ENCODE measurements at places on chromosomes 3 and 15. TPM values are rescaled to one million over a fixed set of nuclear protein-coding genes. Genes with fewer than 3 reads are reported as not detected.

The PAQR9 gene
- not detected for total RNA-seq

The CFAP20DC gene
- 0.20 TPM for total RNA-seq

The OR5K2 gene
- total RNA-seq: not detected

The CASR gene
- total RNA-seq: 0.03 TPM

The DALRD3 gene
- 15.1 TPM for total RNA-seq

The PLSCR4 gene
- total RNA-seq: not detected

The TMEM115 gene
- 19.0 TPM for total RNA-seq

The SPATA12 gene
- not detected for total RNA-seq

The VPS18 gene
- total RNA-seq: 20.8 TPM

The PLCB2 gene
- total RNA-seq: 222 TPM

DNA sequence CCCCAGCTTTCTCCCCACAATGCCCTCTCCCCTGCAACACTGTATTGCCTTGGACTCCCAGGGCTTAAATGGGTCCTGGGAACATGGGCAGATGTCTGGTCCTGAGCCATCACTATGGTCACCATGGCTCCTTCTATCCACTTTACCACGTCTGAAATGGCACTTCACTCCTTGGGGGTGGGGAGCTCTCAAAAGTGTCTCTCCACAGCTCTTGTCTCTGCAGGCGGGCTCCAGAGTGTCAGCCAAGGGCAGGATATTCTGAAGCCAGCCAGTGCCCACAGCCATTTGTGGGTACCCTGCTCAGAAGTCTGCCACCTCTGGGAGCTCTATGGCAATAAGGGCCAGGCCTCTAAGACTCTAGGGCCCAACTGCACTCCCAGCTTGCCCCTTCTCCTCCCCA lies 163.9 kb downstream of the PPM1L start:
- no peaks in the 10 kb centered on the region for H3K27me3 ChIP-seq
- no peak overlapping the region for H3K27ac ChIP-seq
- no peaks in the 10 kb centered on the region for H3K36me3 ChIP-seq
- DNase-seq: no peak

- H3K36me3 ChIP-seq: no peaks in the 10 kb centered on the region
- DNase-seq: no peak
- no peak overlapping the region for H3K27ac ChIP-seq
- no peaks in the 10 kb centered on the region for H3K4me1 ChIP-seq
- H3K27me3 ChIP-seq: no peaks in the 10 kb centered on the region
Observed at GRCh38 chr3:46856576-46857471, 6.4 kb downstream of the MYL3 start.

- peaks cover 5% of the 10 kb centered on the region for H3K4me1 ChIP-seq
- H3K4me3 ChIP-seq: no peak overlapping the region
Observed at GRCh38 chr3:125381314-125381713, 6.2 kb upstream of the ZNF148 start.

DNA sequence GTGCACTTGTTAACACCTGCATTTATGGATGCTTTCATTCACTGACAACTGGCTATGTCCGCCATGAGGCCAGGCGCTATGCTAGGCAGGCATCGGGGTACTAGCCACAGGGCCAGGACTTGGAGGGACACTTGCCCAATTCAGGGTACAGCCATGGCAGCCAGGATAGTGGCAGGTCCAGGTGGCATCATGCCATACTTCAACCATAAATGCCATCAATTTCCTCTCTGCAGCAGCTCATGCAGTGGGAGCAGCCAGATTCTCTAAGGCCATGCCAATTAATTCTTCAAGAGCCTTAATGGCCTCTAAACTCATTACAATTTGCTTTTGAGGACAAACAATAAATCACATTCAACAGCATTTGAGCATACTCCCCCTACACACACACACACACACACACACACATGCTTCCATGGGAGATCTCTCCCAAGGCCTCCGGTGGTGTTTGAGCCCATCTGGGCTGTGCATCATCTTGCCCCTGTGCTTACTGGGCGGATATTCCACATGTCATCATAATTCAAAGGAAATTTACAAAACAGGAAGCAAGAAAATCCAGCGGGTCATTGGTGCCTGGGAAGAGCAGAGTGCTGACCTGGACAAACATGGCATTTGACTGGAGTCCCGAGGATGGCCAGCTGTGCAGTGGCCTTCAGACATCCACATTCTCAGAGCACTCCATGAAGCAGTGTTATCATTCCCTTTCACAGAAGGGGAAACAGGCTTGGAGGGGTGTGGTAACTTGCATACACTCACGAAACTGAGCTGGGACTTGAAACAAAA lies 109.1 kb downstream of the IQSEC1 start:
- no peak overlapping the region for H3K27ac ChIP-seq
- peaks cover 24% of the 10 kb centered on the region for H3K36me3 ChIP-seq
- no peak for DNase-seq
- H3K4me3 ChIP-seq: no peak overlapping the region
- H3K27me3 ChIP-seq: no peaks in the 10 kb centered on the region

DNA sequence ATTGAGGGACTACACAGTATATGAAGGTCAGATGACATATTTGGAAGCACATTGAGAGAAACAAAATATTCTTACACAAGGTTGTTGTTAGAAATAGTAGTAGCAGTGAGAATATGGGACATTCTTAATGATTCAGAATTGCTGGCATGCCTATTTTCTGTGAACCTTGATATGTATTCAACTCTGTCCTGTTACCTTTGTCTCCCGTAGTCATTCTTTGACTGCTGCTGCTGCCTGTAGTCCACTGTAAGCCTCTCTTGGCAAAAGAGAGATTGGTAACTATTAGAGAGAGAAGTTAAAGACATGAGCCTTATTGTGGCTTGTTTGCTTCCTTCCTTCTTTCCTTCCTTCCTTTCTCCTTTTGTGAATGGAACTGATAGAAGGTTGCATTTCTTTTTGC lies 64.5 kb downstream of the TCF12 start:
- no peak for DNase-seq
- H3K4me3 ChIP-seq: no peak overlapping the region
- H3K4me1 ChIP-seq: no peaks in the 10 kb centered on the region
- no peaks in the 10 kb centered on the region for H3K36me3 ChIP-seq

- H3K4me1 ChIP-seq: no peaks in the 10 kb centered on the region
- H3K27me3 ChIP-seq: no peaks in the 10 kb centered on the region
- no peak for DNase-seq
- H3K27ac ChIP-seq: no peak overlapping the region
- no peaks in the 10 kb centered on the region for H3K36me3 ChIP-seq
Observed at GRCh38 chr3:175836617-175837016, 977.5 kb downstream of the NAALADL2 start.

GRCh38 chr15:66999046-66999968 lies 66.1 kb upstream of the SMAD3 start:
- H3K4me3 ChIP-seq: no peak overlapping the region
- no peaks in the 10 kb centered on the region for H3K27me3 ChIP-seq
- no peak overlapping the region for H3K27ac ChIP-seq
- no peak for DNase-seq
- H3K4me1 ChIP-seq: no peaks in the 10 kb centered on the region

GRCh38 chr3:155211266-155211665 lies 82.2 kb downstream of the STRIT1 start:
- H3K4me3 ChIP-seq: no peak overlapping the region
- no peaks in the 10 kb centered on the region for H3K36me3 ChIP-seq
- no peak overlapping the region for H3K27ac ChIP-seq

GRCh38 chr3:25663869-25664811 lies 567 bp downstream of the TOP2B start:
- no peaks in the 10 kb centered on the region for H3K36me3 ChIP-seq
- peak; percentile 47 for DNase-seq
- H3K27ac ChIP-seq: peak overlapping the region; percentile 93
- H3K27me3 ChIP-seq: no peaks in the 10 kb centered on the region
- H3K4me3 ChIP-seq: peak overlapping the region; percentile 94

- DNase-seq: no peak
- no peaks in the 10 kb centered on the region for H3K36me3 ChIP-seq
- no peaks in the 10 kb centered on the region for H3K4me1 ChIP-seq
Observed at GRCh38 chr15:69885173-69885955, 212.4 kb downstream of the TLE3 start.

DNA sequence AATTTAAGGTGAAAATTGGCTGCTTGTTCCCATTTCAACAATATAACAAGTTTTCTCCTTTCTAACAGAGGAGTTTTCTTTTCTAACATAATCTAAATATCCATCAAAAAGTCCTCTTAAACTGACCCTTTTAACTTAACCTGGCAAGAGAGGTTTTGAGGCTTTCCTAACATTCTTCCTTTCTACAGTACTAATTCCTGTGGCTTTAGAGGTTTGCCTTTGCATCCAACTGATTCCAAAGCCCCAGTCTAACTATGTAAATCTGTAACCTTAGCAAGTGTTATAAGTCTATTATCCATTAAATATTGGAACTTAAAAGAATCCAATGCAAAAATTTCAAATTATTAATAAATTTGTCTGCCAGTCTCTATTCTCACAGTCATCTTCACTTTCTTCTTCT lies 134.1 kb downstream of the ISL2 start:
- no peaks in the 10 kb centered on the region for H3K4me1 ChIP-seq
- H3K27me3 ChIP-seq: no peaks in the 10 kb centered on the region
- DNase-seq: no peak
- H3K27ac ChIP-seq: no peak overlapping the region
- H3K36me3 ChIP-seq: peaks cover 7% of the 10 kb centered on the region

- no peak overlapping the region for H3K4me3 ChIP-seq
- DNase-seq: no peak
- no peaks in the 10 kb centered on the region for H3K27me3 ChIP-seq
- no peaks in the 10 kb centered on the region for H3K4me1 ChIP-seq
- H3K36me3 ChIP-seq: no peaks in the 10 kb centered on the region
Observed at GRCh38 chr3:185406121-185406620, 43.2 kb downstream of the MAP3K13 start.

DNA sequence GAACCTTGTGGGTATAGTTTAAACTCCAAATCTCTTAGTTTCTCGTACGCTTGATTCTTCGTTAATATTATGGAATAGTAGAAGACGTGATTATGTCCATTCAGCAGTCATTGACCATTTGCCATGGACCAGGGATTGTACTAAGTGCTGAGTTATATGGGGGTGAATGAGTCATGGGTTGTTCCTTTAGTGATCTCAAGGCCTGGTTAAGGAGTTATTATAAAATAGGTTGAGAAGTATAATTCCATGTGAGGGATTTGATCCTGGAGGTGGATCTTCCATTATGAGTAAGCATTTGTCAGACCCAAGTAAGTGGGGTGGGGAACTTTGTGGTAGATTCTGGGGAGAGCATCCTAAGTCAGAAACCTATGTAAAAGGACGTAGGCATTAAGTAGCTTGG lies 15.4 kb downstream of the NR2C2 start:
- no peak for DNase-seq
- H3K4me3 ChIP-seq: no peak overlapping the region
- peaks cover 9% of the 10 kb centered on the region for H3K4me1 ChIP-seq
- H3K27me3 ChIP-seq: no peaks in the 10 kb centered on the region

GRCh38 chr15:84666373-84666772 lies 8.4 kb upstream of the NMB start:
- peaks cover 53% of the 10 kb centered on the region for H3K36me3 ChIP-seq
- H3K4me3 ChIP-seq: no peak overlapping the region
- H3K27me3 ChIP-seq: no peaks in the 10 kb centered on the region

DNA sequence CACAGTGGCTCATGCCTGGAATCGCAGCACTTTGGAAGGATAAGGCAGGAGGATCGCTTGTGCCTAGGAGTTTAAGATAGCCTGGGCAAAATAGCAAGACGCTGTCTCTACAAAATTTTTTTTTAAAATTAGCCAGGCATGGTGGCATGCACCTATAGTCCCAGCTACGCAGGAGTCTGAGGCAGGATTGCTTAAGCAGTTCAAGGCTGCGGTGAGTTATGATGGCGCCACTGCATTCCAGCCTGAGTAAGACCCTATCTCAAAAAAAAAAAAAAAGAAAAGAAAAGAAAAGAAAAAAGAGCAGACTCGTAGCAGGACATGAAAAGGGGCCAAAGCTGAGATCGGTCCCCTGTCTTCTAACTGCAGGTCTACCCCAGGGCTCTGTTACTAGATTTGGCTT lies 18.9 kb downstream of the SRGAP3 start:
- no peak for DNase-seq
- H3K4me3 ChIP-seq: no peak overlapping the region
- no peaks in the 10 kb centered on the region for H3K27me3 ChIP-seq
- no peaks in the 10 kb centered on the region for H3K36me3 ChIP-seq
- no peaks in the 10 kb centered on the region for H3K4me1 ChIP-seq

DNA sequence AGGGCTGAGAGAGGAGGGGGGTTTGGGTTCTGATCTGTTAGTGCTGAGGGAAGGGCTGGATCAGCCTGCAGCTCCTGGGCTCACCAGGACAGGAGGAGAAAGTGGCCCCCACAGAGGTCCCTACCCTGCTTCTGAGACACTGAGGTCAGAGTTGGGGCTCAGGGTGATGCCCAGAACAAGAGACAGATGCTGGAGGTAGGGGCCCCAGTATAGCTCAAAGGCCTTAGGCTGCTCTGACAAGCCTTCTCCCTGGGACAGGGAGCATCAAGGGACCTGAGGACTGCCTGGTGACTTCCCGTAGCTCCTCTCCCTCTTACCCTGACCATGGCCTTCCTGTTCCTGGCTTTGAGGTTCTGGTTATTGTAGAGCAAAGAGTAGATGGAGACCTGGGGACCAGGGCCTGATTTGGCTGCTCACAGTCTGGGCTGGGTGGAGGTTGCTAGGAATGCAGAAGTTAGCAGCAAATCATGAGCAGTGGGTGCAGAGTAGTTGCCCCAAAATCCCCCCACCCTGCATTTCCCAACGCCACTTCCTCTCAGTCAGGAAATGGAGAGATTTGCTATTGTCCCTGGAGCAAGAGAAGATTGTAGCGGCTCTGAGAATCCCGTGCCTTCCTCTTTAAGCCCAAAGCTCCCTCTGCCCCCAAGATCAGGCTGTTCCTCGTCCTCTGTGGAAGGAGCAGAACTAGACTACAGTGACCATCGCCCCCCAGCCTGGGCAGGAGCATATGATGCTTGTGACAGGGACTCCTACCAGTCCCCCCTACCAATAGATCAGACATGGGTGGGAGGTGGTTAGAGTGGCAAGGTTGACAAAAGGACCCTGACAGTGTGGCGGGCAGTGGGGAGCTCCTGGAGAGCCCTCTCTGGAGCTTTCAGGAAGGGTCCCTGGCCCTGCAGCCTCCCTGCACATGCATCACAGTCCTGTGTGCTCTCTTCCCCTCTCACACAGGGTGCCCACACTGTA lies 47.4 kb upstream of the SEC22A start:
- H3K4me3 ChIP-seq: no peak overlapping the region
- H3K27me3 ChIP-seq: no peaks in the 10 kb centered on the region
- H3K27ac ChIP-seq: no peak overlapping the region
- peaks cover 2% of the 10 kb centered on the region for H3K4me1 ChIP-seq
- peaks cover 8% of the 10 kb centered on the region for H3K36me3 ChIP-seq

- no peaks in the 10 kb centered on the region for H3K4me1 ChIP-seq
- no peak for DNase-seq
- peaks cover 8% of the 10 kb centered on the region for H3K27me3 ChIP-seq
- H3K36me3 ChIP-seq: no peaks in the 10 kb centered on the region
Observed at GRCh38 chr15:33644304-33644703, 324.0 kb upstream of the CHRM5 start.

DNA sequence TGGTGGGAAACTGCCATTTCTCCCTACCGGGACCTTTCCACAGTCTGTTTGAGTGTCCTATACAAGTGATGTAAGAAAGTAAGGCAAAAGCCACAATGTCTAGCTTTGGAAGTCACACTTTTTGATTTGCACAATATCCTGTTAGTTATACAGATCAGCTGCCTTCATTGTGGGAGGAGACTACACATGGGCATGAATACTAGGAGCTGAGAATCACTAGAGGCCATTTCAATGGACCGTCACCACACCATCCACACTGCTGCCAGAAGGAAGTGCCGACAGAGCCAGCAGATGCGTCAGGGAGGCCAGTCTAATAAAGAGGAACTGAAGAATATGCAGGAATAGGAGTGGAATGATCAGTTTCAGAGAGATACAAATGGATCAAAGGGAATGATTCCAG lies 65.8 kb downstream of the SCN11A start:
- H3K4me3 ChIP-seq: no peak overlapping the region
- DNase-seq: no peak
- H3K4me1 ChIP-seq: no peaks in the 10 kb centered on the region
- no peaks in the 10 kb centered on the region for H3K36me3 ChIP-seq
